Activated CD8-positive, alpha-beta T cell treated with anti-CD3 and anti-CD28 coated beads, Interleukin-2, amount 10 ng/mL, durations not matched to agents 7 days and 5 days (primary cell): ENCODE measurements at places on chromosomes 1 and 21. TPM values are rescaled to one million over a fixed set of nuclear protein-coding genes. Genes with fewer than 3 reads are reported as not detected.

DNA sequence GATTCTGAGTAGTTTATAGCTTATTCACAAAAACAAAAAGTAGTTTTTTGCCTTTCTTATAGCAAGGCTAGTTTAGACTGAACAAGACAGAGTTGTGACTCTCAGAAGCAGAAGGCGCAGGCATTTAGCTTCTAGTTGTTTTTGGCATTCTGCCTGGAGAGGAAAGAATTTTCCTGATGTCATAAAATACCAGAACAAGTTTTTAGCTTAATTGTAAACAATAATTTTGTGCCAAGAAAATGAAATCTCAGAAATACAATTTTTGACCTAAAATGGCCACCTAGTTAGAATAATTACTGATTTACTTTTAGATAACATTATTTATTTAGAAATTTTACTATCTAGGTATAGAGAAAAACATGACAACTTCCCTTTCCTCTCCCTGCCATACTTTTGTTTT lies 1.0 kb downstream of the DNAJB4 start:
- peak overlapping the region; percentile 35 for H3K27ac ChIP-seq
- peaks cover 2% of the 10 kb centered on the region for H3K36me3 ChIP-seq
- peak overlapping the region; percentile 93 for H3K4me3 ChIP-seq
- peaks cover 36% of the 10 kb centered on the region for H3K4me1 ChIP-seq

DNA sequence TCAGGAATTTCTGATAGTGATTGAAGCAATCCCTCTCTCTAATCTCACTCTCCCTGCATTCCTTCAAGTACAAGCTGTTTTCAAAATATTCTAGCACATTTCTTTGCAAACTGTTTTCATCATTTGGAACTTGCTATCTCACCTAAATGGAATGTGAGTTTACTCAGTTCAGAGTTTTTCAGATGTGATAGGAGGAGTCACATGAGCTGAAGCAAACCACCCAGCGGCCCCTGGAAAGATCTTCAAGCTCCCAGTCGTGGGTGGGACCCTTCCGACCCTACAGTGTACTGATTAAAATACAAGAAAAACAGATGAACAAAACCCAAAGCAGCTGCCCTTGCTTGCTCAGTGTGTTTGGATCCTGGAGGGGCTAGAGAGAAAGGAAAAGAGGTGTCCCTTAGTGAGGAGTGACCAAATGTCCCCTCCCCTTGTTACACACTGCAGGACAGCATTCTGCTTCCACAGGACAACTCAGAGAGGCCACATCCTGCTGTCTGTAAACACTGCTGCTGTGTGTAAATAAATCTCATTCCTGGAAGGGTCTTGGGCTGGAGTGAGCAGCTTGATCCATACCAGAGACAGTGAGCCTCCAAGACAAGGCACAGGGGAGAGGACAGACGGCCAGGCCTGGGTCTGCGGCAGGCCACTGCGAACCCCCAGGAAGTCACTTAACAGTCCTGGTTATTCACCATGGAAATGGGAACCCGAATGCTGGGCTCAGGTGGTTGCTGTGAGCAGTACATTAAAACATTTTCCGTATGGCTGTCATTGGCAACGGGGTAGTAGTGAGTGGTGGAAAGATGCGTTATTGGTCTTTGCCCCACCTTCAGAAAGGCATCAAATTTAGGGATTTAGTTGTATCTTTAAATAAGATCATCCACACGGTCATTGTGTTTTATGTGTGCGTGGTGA lies 229.2 kb downstream of the RHOU start:
- H3K36me3 ChIP-seq = no peaks in the 10 kb centered on the region
- no peak overlapping the region for H3K4me3 ChIP-seq
- no peak overlapping the region for H3K27ac ChIP-seq
- H3K4me1 ChIP-seq = no peaks in the 10 kb centered on the region

DNA sequence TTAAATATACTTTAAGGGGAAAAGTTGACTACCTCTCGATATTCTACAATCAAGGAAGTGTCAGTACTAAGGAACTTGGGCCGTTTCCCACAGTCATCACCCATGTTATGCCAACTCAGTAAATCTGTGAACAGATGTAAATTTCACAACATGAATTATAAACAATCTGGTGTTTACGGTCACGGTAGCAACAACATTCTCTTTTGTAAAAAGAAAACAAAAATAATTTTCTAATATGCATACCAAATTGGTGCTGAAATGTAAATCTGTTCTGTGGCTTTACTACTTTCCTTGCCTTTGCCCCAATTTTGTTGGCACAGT lies 1.2 kb downstream of the SH3GLB1 start:
- H3K4me3 ChIP-seq = peak overlapping the region; percentile 99
- peaks cover 14% of the 10 kb centered on the region for H3K36me3 ChIP-seq
- H3K27ac ChIP-seq = peak overlapping the region; percentile 96
- H3K27me3 ChIP-seq = no peaks in the 10 kb centered on the region

TAS1R1 gene
- total RNA-seq = not detected

TRMT13 gene
- total RNA-seq = 17.4 TPM
